ENCODE measurements at places on chromosomes 4 and X.

DNA sequence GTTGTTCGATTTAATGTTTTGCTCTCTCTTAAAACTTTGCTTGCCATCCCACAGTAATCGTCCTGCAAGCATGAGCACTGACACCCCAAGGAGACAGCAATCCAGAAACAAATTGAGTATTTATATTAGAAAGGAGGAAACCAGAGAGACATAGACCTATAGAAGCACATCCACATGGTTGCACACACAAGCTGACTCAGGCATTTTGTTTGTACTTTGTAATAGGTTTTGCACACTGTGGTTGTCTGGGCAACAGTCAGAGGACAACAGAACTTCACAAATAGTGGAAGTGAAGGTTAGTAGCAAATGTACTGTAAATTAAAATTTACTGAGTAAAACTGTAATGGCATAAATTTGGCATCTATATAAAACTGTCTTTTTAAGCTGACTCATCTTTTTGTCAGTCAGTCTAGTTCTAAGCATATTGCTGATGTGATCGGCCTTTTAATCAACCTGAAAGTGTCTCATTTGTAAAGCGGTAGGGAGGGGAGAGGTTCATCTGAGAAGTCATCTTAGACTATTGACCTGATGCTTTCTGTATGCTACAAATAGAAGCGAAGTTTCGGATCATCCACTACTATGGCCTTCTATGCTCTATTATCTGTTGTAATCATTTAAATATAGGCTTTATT, 1624.7 kb downstream of the ARAP2 start:
- no peak for DNase-seq

DNA sequence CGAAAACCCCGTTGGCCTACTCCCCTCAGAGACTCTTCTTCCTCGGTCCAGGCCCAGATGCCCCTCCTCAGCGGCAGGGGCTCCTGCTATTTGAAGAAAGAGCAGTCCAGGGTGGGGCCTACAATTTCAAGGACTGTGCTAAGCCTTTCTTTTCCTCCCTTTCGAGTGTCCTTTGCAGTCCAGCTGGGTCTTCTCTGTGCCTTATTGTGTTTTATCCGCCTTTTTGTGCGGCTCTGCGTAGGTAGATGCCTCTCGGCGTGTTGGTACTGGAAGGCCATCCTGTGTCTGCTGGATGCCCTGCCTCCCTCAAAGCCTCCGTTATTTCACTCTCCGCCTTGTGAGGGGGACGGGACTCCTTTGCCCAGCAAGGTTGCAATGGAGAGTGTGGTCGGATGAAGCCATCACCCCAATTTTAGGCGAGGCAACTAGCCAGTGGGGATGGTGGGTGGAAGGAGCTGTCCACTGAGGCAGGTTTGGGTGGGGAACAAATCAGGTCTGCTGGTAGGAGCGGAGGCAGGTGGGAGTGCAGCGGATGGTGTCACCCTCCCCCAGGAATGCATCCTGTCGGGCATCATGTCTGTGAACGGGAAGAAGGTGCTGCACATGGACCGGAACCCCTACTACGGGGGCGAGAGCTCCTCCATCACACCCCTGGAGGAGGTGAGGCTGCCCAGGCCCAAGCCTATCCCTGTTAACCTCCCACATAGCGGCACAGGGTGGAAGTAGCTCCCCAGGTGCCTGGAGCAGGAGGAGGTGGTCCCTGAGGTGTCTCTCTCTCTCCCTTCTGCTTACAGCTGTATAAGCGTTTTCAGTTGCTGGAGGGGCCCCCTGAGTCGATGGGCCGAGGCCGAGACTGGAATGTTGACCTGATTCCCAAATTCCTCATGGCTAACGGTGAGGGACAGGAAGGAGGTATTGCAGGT, 1.3 kb downstream of the GDI1 start:
- no peak for DNase-seq

- DNase-seq = no peak
Observed at GRCh38 chrX:20144491-20144890, 2.9 kb upstream of the EIF1AX start.

GRCh38 chr4:7256984-7257810, 64.9 kb downstream of the SORCS2 start:
- no peak for DNase-seq

DNA sequence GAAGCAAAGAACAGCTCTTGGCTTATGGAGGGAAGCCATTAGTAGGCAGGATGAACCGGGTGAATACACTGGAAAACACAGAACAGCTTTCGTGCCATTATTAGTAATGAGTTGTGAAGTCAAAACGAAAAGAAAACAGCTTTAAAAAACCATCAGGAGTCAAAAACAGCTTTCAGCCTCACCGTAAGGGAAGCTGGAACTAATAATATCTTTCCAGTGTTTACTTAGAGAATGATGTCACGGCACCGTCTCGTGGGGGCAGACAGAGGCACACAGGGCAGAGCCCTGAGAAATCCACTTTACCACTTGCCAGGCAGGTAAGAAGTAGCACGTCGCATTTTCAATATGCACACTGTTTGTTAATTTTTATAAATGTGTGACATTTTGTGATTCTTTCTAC, 37.9 kb upstream of the HMX1 start:
- no peak for DNase-seq

- no peak for DNase-seq
Observed at GRCh38 chrX:132651421-132652086, 162.7 kb upstream of the MBNL3 start.

DNA sequence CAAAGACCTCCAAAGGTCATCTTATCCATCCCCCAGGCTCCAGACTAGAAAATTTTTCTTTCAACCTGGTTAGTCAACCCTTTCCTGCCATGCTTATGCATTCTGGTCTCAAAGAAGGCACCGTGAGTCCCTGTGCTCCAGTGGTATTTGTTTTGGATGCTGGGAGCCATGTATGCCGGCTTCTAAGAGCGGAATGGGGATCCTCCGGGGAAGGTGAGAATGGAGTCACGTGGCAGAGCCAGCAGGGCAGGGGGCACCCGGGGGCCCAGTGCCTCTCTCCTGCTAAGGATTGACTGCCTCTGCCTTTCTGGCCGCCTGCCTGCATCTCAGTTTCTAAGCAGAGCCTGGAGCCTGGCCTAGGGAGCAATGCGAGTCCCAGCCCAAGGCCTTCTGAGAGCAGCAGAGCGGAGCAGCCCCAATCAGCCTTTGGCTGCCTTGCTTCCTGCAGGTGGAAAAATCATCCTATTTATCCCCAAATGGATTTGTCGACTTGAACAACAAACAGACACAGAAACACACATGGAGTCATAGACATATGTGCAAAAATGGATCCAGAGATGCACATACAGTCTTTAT, 141.0 kb downstream of the PJA1 start:
- no peak for DNase-seq

DNA sequence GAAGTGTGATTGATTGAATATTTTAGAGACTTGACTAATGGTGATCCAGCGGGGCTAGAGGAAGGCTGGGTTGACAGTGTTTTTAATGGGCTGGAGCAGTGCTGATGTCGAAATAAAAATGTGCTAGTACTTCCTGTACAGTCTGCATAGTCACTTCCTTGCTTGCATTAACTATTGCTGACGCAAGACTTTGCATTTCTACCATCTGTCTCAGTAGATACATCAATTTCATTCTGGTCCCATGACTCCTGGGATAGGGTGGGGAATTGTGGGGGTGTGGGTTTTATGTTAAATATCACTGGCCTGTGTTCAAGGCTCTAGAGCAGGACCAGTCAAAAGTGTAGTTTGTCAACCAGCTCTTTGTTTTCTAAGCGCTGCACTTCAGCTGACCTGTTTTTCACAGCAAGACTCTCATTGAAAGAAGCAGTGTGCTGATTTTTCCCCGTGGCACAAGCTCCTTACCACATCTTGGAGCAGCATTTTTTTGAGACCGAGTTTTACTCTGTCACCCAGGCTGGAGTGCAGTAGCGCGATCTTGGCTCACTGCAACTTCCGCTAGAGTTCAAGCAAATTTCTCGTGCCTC, 35.2 kb upstream of the PHEX start:
- no peak for DNase-seq

- no peak for DNase-seq
Observed at GRCh38 chrX:154732421-154733065, 18.3 kb downstream of the GAB3 start.

DNA sequence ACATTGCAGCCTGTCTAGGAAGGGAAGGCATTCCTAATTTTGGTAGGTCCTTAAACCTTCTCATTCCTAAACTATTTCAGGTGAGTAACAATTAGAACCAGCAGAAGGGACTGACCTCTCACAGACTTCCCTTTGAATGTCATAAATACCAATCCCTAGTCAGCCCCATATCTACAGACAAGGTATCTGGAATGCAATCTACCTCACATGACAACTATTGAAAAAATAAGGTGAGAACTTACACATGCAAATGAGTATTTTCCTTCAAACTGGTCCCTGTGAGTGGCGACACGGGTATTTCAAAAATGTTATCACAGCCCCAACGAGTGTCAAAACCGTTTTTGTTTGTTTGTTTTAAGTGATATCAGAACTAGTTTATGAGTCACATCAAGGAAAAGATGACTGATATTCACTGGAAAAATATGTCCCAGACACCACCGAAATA, 102.4 kb upstream of the VCX2 start:
- no peak for DNase-seq

- DNase-seq = no peak
Observed at GRCh38 chr4:42487230-42487629, 89.9 kb downstream of the SHISA3 start.

DNA sequence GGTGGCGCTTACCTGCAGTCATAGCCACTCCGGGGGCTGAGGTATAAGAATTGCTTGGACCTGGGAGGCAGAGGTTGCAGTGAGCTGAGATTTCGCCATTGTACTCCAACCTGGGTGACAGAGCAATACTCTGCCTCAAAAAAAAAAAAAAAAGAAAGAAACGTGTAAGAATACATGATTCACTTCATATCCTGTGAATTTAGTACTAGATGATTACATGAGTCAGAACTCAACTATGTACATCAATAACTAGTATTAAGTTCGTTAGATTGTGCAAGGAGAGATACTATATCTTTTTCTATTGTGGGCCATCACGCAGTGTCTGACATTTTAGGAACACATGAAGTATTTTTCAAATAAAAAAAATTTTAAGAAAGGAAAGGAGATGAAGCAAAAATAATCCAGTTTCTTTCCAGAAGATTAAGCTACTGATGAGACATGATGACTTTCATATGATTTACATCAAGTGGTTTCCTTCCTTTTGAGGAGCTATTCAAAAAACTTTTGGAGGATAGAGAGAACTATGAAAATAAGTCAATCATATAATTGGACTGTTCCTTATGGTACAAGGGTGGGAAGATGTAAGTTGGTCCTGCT, 64.7 kb upstream of the EXOC1L start:
- no peak for DNase-seq

GRCh38 chrX:136731207-136731782, 49.4 kb downstream of the ARHGEF6 start:
- no peak for DNase-seq

DNA sequence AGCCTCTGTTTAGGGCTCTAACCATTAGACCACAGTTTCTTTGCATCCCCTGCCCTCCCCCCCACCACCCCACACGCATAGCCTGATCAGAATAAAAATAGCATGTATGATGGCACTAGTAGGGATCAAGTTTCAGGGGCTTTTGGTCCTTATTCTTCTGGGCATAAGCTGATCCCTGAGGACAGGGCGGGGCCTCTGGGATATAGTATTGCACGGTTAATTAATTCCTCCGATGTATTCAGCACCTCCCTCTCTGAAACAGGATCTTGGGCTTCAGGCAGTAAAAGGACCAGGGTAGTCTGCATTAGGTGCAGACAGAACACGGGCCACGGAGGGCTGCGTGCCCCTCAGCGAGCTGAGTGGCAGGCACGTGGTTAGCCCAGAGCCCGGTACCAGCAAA, 57.1 kb downstream of the ELF4 start:
- no peak for DNase-seq

- no peak for DNase-seq
Observed at GRCh38 chr4:184066584-184067300, 150.9 kb downstream of the ENPP6 start.

DNA sequence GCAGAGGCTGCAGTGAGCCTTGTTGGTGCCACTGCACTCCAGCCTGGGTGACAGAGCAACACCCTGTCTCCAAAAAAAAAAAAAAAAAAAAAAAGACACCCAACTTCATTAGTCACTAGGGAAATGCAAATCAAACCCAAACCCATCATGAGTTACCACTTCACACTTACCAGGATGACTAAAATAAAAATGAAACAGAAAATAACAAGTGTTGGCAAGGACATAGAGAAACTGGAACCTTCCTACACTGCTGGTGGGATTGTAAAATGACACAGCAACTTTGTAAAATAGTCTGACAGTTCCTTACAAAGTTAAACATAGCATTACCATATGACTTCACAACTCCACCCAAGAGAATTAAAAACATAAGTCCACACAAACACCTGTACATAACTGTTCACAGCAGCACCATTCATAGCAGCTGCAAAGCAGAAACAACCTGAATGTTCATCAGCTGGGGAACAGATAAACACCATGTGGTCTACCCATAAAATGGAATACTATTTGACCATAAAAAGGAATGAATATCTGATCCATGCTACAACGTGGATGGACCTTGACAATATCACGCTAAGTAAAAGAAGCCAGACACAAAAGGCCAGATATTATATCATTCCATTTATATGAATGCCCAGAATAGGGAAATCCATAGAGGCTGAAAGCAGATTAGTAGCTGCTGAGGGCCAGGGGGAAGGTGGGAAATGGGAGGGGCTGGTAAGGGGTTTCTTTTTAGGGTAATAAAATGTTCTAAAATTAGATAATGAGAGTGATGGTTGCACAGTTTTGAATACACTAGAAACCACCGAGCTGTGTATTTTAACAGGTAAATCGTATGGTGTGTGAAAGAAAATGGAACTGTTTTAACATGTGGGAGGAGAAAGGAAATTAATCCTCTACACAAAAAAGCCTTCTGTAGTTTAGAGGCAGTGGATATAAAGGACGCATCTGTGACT, 18.3 kb downstream of the CD99L2 start:
- DNase-seq = no peak

- no peak for DNase-seq
Observed at GRCh38 chrX:72030431-72030830, 101.3 kb downstream of the RTL5 start.

- DNase-seq = no peak
Observed at GRCh38 chrX:15870310-15870709, 15.7 kb upstream of the AP1S2 start.

- no peak for DNase-seq
Observed at GRCh38 chr4:119647558-119647957, 19.0 kb upstream of the PDE5A start.

- DNase-seq = no peak
Observed at GRCh38 chr4:137934911-137935310, 307.2 kb downstream of the SLC7A11 start.

GRCh38 chr4:182916483-182917181, 554 bp downstream of the DCTD start:
- no peak for DNase-seq

DNA sequence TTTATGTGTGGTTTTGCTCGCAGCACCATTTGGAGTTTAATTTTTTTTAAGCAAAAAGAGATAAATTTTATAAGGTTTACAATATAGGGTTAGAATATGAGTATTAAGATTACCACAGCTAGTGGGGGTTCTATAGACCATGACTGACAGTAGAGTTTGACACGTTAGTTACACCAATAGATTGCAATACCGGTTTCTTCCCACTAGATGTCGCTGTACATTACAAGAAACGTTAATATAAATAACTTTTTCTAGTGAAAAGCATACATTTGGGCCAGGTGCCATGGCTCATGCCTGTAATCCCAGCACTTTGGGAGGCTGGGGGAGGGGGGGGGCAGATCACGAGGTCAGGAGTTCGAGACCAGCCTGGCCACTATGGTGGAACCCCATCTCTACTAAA, 433.6 kb downstream of the MAGEB5 start:
- DNase-seq = no peak

GRCh38 chr4:67397931-67398330, 147.4 kb downstream of the CENPC start:
- DNase-seq = no peak

Data from cortex of kidney (tissue), 1 donor.